ENCODE measurements at places on chromosomes 3 and 15.

- DNase-seq: no peak
Observed at GRCh38 chr3:56858331-56858730, 56.6 kb upstream of the ARHGEF3 start.

DNA sequence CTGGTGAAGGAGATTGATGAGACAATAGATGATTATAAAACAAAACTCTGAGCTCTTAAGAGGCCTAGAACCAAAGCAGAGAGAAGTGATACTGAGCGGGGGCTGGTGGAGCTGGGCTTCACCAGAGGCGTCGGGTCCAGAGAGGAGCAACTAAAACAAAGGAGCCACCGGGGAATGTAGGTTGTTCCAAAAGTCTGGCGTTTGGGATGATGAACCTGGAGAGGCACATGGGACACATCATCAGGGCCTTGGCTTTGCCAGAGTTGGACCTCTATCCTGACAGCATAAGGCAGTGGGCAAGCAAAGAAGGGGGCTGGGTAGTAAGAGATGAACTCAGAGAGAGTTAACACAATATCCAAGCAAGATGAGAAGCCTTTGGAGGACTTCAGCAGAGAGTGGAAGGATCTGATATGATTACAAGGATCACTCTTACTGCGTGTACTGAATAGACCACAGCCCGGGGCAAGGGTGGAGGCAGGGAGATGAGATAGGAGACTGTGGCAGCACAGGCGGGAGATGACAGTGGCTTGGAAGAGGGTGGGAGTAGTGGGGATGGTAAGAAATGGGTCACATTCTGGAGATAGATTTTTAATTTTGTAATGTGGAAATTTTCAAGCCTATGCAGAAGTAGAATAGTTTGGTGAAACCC is 36.0 kb upstream of the RASA2 start:
- no peak for DNase-seq

DNA sequence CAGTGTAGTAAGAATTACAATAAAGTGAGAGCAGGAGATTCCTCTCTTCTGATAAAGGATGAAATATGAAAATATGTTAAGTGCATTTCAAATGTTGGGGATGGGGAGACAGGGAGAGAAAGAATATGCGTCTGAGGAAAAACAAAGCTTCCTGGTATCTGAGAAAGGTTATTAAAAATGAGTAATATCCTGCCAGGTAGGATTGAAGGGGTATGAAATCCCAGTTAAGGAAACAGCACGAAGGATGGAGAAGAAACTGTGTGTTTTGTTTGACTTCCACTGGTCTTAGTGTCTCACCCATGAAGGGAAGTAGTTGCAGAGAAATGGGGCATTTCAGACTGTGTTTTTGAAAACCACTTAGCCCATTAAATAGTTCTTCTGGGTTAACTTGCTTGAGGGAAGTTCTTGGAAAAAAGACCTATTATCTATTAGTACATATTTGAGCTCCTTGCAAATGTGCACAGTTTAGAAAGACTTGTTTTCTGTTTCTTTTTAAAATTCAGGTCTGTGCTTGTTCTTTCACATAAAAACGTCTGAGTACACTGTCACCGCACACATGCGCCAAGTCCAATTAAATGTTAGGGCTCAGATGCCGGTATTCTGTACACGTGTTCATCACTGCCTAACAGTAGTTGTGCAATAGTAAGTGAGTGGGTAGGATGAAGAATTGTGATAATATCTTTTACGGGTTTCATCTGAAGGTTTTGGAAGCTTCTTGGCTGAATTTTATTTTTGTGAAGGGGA is 196.1 kb upstream of the P2RY1 start:
- DNase-seq: no peak

DNA sequence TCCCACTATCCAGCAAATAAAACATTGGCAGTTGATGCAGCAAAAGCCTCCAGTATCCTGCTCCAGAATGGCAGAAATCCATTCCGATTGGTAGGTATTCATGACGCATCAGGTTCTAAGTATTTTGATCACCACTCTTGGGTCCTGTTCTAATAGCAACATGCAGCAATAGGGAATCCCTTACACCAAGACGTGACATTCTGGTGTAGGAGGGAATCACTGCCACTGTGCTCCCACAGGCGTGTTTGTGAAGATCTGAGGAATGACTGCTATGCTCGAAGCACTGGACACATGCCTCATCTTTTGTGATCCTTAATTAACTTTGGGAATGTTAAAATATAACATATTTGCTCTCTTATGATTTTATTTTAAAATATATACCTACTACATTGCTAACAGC is 552.9 kb downstream of the MECOM start:
- DNase-seq: no peak

DNA sequence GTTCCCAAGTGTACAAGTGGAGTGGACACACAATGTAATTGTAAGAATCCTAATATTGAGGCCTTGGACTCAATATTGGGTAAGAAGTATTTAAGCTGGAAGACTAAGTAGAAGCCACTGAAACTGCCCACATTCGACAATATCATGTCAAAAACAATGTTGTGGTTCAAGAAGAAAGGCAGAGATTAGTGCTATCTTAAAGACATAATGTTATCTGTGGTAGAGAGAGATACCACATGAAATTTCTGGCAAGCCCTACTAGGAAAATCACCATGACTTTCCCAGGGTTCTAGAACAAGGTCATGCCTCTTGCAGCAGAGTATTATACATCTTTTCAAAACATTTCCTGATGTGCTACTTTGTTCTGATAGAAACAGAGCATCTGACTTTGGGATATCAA is 192.6 kb downstream of the RAP2B start:
- no peak for DNase-seq

Data from lung microvascular endothelial cell (primary cell).